ENCODE measurements at places on chromosomes 4 and X.

DNA sequence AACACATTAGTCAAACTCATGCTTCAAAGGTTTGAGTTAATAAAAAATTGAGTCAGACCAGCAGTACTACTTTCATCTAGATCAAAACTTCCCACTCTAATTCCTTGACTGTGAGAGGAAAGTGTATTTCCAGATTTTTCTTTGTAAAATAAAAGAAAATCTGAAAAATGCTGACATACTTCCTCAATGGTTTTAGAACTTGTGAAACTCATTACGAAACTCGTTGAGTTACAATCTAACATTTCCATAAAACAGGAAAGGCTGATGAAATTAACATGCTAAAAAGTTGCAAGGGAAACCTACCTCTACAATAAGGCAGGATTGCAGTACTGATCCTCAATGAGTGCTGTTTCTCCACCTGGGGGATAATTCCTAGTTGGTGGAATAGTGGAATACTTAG lies 217.8 kb upstream of the HCCS start:
- DNase-seq: no peak

DNA sequence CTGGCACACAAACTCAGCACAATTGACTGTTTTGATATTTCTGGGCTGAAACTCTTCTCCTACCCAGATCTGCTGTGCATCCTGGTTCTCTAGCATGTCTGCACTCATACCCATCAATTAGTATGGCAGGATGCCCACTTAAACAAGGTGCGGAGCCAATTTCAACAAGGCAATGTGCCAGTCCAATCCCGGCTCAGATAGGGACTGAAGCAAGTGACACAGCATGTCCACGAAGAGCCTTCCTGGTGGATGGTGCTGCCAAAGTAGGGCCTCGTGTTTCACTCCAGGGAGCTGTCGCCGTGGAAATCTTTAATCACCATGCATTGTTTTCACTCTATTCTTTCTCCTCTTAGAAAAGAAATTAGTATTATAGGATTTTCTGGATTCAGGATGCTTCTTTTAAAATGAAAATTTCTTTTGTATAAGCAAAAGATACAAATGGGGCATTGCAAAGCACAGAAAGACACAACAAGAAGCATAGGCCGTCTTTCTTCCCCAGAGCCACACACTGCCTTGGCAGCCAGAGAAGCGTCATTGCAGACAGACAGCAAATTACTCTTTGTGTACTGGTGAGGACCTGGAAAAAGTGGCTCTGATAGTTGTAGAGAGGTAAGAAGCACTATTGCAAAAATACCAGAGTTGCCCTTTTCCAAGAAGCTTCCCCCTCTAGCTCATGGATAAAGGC lies 40.6 kb upstream of the LSM6 start:
- peak; percentile 67 for DNase-seq

- DNase-seq: no peak
Measured at GRCh38 chr4:38230121-38230801, 270.1 kb downstream of the PTTG2 start.

GRCh38 chrX:24097741-24098260 lies 43.0 kb downstream of the EIF2S3 start:
- no peak for DNase-seq

DNA sequence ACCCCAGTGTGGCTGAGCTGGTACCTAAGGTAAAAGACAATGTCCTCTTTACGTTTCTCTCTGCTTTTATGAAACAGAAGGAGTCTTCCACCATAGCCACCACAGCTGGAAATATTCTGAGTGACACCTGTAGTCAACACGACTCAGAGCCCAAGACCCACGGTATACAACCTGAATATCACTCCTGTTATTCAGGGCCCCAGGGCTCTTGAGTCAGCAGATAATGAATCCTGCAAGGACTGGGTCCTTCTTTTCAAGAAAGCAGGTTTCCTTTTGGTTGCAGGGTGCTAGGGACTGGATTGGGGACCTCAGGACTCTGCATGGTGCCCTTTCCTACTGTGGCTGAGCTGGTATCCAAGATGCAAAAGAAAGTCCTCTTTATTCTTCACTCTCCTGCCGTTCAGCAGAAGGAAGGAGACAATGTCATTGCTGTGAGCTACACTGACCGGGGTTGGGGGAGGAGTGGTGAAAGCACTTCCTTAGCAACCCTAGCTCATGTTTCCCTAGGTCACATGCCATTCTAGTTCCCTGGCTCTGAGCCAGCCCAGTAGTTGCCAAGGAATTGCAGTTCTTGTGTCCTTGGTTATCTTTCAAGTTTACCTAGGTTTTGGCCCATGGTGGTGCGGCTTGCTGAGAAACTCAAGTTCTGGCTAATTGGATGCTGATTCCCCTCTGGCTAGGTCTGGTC lies 23.7 kb upstream of the UNC5C start:
- DNase-seq: no peak

DNA sequence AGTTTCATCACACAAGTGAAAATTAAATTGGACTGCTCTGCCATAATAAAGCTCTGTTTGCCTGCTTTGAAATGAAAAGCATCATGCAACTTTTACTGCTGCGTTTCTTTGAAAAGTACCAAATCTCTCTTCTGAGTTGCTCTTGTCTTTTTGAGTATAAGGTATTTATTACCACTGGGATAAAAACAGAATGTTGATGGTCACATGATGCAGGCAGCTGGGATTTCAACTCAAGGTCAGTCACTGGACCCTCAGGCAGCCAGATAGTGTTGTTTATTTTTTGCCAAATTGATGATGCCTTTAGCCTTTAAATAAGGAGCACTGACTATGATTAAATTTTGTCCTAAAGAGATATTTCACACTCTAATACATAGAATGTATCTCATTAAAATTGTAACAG lies 32.7 kb downstream of the DMD start:
- DNase-seq: no peak

GRCh38 chr4:6386091-6386490 lies 86.3 kb downstream of the PPP2R2C start:
- no peak for DNase-seq
